NCI-H524 (cell line): ENCODE measurements at places on chromosomes 7 and 10.

DNA sequence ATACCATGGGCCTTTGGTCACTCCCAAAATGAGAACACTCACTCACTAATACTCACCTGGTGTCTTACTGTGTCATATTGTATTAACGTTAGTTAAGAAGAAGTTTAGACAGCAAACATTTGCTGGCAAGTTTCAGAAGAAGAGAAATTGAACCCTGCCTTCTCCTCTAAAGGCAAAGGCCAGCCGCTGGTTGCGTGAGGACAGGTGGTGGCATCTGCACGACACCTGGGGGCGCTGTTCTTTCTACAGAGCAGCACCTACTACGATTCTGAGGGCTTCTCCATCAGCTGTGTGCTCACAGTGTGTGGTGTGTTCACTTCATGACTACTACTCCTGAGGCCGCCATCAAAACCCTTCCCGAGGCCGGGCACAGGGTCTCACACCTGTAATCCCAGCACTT is 17.9 kb upstream of the CLEC2L start:
- no peak for DNase-seq

DNA sequence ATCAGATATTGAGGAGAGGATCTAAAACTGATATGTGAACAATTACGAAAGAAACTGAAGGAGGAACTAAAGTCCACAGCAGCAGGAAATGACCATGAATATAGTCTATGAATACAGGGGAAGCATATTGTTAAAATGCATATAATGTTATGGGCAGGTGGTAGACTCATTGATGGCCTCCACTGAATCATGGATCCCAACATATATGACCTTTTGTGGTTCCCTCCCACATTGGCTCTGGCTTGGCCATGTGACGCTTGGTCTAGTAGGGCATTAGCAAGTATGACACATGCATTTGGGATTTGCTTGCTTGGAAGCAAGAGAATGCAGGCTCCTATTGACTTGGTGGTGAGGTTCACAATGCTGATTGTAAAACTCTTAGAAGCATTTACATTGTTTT is 55.2 kb upstream of the RAB18 start:
- DNase-seq, result no peak

DNA sequence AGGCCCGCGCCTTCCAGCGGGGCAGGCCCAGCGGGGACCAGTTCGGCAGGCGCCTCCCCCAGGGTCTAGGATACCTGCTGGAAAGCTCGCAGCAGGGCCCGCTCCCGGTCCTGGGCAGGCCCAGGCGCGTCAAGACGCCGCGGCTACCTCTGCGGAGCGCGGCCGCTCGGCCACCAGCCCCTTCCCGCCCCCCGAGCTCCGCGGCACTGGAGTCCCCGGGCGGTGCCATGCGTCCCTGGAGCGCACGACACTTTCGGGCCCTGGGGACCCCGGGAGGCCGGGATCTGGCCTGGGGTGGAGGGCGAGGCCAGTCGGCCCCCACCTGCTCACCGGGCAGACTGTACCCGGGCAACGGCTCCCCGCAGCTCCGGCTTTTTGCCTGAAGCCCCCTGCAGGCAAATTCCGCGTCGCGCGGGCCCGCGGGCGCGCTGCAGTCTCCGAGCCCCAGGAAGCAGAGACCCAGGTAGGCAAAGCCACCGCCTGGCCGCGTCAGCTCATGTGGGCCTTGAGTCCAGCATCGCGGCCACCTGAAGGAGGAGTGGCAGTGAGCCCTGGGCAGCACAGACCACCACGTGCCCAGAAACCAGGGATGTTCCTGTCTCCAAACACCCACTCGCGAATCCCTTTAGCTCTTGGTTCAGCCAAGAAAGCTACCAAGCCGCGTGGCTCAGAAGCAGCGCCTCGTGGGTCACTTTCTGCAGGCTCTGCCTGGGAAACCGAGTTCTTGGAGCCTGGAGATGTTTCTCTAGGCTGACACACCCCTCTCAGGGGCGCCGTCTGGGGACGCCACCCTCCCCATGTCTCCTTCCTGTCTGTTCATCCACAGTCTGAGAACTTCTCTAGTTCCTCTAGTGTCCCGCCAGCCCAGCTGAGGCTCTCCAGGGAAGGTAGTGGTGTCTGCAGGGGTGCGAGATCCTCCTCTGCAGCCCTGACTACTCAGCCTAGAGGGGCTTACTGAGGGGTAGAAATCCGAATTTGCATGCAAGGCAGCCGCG is 46.1 kb upstream of the APBB1IP start:
- no peak for DNase-seq

DNA sequence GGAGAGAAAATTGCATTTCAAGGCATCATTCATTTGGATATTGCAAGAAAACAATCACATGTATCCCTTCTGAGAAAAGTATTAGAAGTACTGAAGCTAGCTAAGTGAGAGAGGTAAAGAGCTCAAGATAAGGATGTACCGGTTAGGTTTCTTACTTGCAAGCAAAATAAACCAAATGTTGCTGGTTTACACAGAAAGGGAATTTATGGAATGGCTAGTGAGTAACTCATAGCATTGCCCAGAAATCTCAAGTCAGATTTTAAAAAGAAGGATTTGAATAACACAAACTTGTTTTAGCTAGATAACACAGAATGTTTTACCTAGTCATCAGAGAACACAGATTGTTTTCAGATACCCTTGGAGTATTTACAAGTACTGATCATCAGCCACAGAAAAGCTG is 30.6 kb downstream of the KLHL7 start:
- no peak for DNase-seq

GRCh38 chr7:26854876-26855855 is 9.2 kb downstream of the SKAP2 start:
- no peak for DNase-seq

GRCh38 chr7:27351137-27351536 is 108.5 kb downstream of the EVX1 start:
- no peak for DNase-seq

DNA sequence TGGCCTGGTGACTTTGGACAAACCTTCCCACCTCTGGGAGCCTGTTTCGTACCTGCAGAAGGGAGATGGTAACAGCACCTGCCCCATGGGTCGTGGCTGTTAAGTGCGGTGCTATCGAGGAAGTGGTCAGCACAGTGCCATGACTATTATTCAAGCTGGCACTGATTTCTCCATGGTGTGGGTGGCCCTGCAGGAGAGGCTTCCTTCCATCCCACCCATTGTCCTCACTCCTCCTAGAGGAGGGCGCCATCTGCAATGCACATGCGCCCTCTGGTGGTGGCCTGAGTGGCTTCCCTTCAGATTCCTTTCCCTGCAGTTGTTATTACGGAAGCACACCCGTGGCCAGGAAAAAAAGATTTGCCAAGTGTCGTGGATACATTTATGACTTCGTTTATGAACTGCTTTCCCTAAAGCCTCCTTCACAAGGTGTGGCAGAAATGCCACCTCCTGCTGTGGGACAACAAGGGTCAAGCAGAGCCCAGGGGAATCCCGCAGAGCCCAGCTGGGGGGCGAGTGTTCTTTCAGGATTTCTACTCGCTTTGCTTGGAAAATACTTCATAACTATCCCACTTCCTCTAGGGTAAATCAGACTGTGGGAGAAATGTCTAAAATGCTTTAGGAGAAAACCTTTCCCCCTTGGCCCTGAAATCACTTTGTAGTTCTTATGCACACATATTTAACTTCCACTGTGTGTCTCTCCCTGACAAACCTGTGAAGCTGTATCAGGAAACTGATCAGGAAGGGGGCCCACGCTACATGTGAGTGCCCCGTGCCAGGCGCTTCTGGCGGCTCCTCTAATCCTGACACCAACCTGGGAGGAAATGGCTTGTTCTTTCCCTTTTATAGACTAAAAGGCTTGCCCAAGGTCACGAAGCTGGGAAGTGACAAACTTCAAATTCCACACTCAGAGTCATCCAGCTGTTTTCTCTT is 98.0 kb upstream of the ANLN start:
- DNase-seq, result peak; percentile 24

- no peak for DNase-seq
Observed at GRCh38 chr10:14530465-14530864, 199.7 kb upstream of the FRMD4A start.

- DNase-seq, result no peak
Observed at GRCh38 chr10:66649626-66650025, 276.2 kb upstream of the LRRTM3 start.

GRCh38 chr10:126391192-126391885 is 3.1 kb upstream of the ADAM12 start:
- DNase-seq, result peak; percentile 53

- no peak for DNase-seq
Observed at GRCh38 chr10:113518415-113518814, 34.4 kb upstream of the HABP2 start.

DNA sequence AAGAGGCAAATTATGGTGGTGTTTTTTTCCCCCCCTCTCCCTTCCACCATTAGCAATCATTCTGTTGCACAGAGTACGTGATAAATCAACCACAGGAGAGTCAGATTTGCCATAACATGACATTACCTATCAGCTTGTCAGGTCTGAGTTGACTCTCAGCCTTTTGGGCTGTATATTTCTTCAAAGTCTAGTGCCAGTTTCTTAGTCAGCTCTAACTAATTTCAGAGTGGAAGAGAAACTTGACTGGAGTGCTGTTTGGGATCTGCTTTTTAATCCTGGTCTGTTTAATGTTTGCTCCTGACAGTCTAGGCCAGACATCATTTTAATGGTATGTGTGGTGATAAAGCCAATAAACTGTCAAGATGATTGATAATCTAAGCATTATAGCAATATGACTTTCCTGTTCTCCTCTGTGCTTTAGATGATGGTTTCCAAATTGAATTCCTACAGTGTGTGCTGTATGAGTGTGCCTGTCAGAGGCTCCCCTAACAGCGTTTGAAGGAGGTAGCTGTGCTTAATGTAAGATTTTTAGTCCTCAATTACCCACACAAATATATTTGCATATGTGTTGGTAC is 76.9 kb downstream of the LRMDA start:
- DNase-seq, result no peak

- DNase-seq, result no peak
Observed at GRCh38 chr7:141039376-141039775, 24.6 kb upstream of the MRPS33 start.

- no peak for DNase-seq
Observed at GRCh38 chr10:110989016-110989415, 69.6 kb downstream of the SHOC2 start.

- DNase-seq, result no peak
Observed at GRCh38 chr10:75375838-75376237, 25.7 kb downstream of the ZNF503 start.

DNA sequence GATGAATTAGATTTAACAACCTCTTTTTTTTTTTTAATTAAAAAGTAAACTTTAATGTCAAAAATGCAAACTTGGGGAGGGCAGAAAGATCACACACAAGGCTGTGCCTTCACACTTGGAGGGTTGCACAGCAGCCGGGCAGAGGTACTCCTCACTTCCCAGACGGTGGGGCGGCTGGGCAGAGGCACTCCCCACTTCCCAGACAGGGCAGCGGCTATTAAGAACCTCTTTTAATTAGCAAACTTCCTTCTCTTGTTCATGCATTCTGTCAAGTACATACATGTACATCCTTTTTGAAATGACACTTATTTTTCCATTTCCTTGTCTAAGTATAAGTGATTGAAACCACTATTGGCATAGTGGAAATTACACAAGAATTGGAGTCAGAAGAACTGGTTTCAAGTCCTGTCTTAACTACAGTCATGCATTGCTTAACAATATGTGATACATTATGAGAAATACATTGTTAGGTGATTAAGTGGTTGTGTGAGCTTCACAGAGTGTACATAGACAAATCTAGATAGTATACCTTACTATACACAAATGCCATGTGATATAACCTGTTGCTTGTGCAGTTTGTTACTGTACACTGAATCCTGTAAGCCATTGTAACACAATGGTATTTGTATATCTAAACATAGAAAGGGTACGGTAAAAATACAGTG is 26.5 kb downstream of the BTRC start:
- no peak for DNase-seq

- DNase-seq, result no peak
Observed at GRCh38 chr7:4097001-4097609, 585.0 kb upstream of the FOXK1 start.
